Neural cell (in vitro differentiated cells): ENCODE measurements at places on chromosomes 6 and 20. TPM values are rescaled to one million over a fixed set of nuclear protein-coding genes. Genes with fewer than 3 reads are reported as not detected.

Gene MEI4
- not detected in 2 replicates for polyA plus RNA-seq

Gene DPPA5
- polyA plus RNA-seq, result not detected in 2 replicates

Gene PDE7B
- polyA plus RNA-seq, result 5.9 and 7.6 TPM in 2 replicates

Gene OPN5
- polyA plus RNA-seq, result 0.10 and 0.44 TPM in 2 replicates

Gene BPI
- not detected in 2 replicates for polyA plus RNA-seq

Gene RSPO3
- polyA plus RNA-seq, result 0.20 and 0.48 TPM in 2 replicates

Gene YTHDF1
- 36.9 and 38.2 TPM in 2 replicates for polyA plus RNA-seq

Gene NRN1
- polyA plus RNA-seq, result 3.5 and 4.4 TPM in 2 replicates

Gene NRSN1
- polyA plus RNA-seq, result 23.1 and 24.5 TPM in 2 replicates

Gene RPRD1B
- 22.1 and 23.4 TPM in 2 replicates for polyA plus RNA-seq

Gene PRDM13
- polyA plus RNA-seq, result not detected in 2 replicates

Gene OVOL2
- not detected in 2 replicates for polyA plus RNA-seq

Gene ARHGAP40
- 0.61 TPM in 1 of 2 replicates, not detected in the other for polyA plus RNA-seq

Gene LAMA4
- polyA plus RNA-seq, result 0.69 TPM in 1 of 2 replicates, not detected in the other

Gene WFDC12
- polyA plus RNA-seq, result not detected in 2 replicates

Gene VSX1
- polyA plus RNA-seq, result not detected in 2 replicates

Gene FAXC
- 106 and 130 TPM in 2 replicates for polyA plus RNA-seq

Gene BANF2
- not detected in 2 replicates for polyA plus RNA-seq

Gene GLYATL3
- not detected in 2 replicates for polyA plus RNA-seq

Gene ZNF831
- polyA plus RNA-seq, result 0.14 TPM in 1 of 2 replicates, not detected in the other

Gene RWDD2A
- 6.3 and 6.6 TPM in 2 replicates for polyA plus RNA-seq

Gene CEP85L
- polyA plus RNA-seq, result 16.0 and 17.0 TPM in 2 replicates

Gene RAB32
- 0.42 and 1.8 TPM in 2 replicates for polyA plus RNA-seq

Gene CARMIL1
- 5.3 and 5.7 TPM in 2 replicates for polyA plus RNA-seq

Gene ZNF311
- polyA plus RNA-seq, result 4.6 and 4.7 TPM in 2 replicates

Gene RGS17
- 38.0 and 44.9 TPM in 2 replicates for polyA plus RNA-seq

Gene TGM3
- polyA plus RNA-seq, result 0.10 and 0.24 TPM in 2 replicates

Gene OPRL1
- 18.3 and 18.4 TPM in 2 replicates for polyA plus RNA-seq

Gene ELOVL2
- 4.3 and 5.4 TPM in 2 replicates for polyA plus RNA-seq

Gene MCM9
- polyA plus RNA-seq, result 7.8 TPM in 2 replicates

Gene BHLHE23
- polyA plus RNA-seq, result not detected in 2 replicates

Gene ULBP1
- polyA plus RNA-seq, result 0.22 and 0.38 TPM in 2 replicates

Gene SGK2
- 0.81 and 5.8 TPM in 2 replicates for polyA plus RNA-seq

Gene KATNA1
- 23.1 and 32.2 TPM in 2 replicates for polyA plus RNA-seq

Gene TMEM170B
- 25.6 and 29.1 TPM in 2 replicates for polyA plus RNA-seq

Gene GHRH
- not detected in 2 replicates for polyA plus RNA-seq

Gene PRL
- polyA plus RNA-seq, result not detected in 2 replicates
